ENCODE measurements at places on chromosomes 1 and 21. TPM values are rescaled to one million over a fixed set of nuclear protein-coding genes. Genes with fewer than 3 reads are reported as not detected.

- no peaks in the 10 kb centered on the region for H3K4me1 ChIP-seq
- no peaks in the 10 kb centered on the region for H3K27me3 ChIP-seq
- H3K27ac ChIP-seq: no peak overlapping the region
- H3K4me3 ChIP-seq: no peak overlapping the region
- DNase-seq: no peak
Observed at GRCh38 chr1:101394041-101394440, 157.2 kb downstream of the S1PR1 start.

DNA sequence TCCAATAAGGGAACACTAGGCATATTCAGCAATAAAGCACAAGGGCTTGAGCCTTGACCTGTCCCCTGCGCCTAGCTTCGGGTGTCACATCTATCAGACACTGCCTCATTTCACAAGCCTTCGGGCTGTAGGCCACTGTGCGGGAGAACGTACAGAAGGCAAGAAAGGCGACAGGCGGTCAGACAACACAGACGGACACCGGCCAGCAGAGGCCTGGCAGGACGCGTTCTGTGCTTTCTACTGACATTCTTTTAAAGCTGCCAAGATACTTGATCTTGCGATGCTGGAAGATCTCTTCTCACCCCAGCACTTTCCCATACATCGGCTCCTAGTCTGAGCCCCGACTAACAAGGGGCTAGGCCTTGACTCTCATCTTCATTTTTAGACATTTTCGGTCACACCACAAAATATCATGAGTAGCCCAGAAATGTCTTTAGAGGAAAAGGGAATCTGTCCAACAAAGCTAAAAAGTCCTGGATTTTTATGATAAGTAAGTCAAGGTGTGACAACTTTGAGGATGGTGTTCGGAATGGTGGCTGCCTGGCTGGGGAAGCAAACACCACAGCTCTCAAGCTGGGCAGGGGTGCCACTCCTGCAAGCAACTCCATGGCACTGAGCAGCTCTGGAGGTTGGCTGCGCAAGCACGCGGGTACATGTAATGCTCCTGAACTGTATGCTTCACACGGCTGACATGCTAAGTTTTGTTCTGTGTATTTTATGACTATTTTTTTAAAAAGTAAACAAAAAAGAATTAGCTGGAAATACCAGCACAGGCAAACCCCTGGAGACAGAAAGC is 18.7 kb downstream of the RIPK4 start:
- H3K36me3 ChIP-seq: peaks cover 2% of the 10 kb centered on the region
- H3K27ac ChIP-seq: no peak overlapping the region
- H3K27me3 ChIP-seq: no peaks in the 10 kb centered on the region
- no peak overlapping the region for H3K4me3 ChIP-seq
- H3K4me1 ChIP-seq: peaks cover 3% of the 10 kb centered on the region

GRCh38 chr1:30697571-30698376 is 25.6 kb downstream of the MATN1 start:
- H3K27ac ChIP-seq: no peak overlapping the region
- H3K27me3 ChIP-seq: no peaks in the 10 kb centered on the region
- no peaks in the 10 kb centered on the region for H3K4me1 ChIP-seq

- H3K36me3 ChIP-seq: no peaks in the 10 kb centered on the region
- H3K4me3 ChIP-seq: peak overlapping the region; percentile 40
- H3K27ac ChIP-seq: no peak overlapping the region
- peaks cover 2% of the 10 kb centered on the region for H3K4me1 ChIP-seq
- H3K27me3 ChIP-seq: no peaks in the 10 kb centered on the region
- DNase-seq: peak; percentile 95
Observed at GRCh38 chr21:33894736-33895288, 20.8 kb downstream of the ATP5PO start.

- H3K4me3 ChIP-seq: no peak overlapping the region
- no peaks in the 10 kb centered on the region for H3K36me3 ChIP-seq
- no peaks in the 10 kb centered on the region for H3K4me1 ChIP-seq
- no peak for DNase-seq
Observed at GRCh38 chr1:99207216-99207615, 57.1 kb upstream of the PLPPR4 start.

DNA sequence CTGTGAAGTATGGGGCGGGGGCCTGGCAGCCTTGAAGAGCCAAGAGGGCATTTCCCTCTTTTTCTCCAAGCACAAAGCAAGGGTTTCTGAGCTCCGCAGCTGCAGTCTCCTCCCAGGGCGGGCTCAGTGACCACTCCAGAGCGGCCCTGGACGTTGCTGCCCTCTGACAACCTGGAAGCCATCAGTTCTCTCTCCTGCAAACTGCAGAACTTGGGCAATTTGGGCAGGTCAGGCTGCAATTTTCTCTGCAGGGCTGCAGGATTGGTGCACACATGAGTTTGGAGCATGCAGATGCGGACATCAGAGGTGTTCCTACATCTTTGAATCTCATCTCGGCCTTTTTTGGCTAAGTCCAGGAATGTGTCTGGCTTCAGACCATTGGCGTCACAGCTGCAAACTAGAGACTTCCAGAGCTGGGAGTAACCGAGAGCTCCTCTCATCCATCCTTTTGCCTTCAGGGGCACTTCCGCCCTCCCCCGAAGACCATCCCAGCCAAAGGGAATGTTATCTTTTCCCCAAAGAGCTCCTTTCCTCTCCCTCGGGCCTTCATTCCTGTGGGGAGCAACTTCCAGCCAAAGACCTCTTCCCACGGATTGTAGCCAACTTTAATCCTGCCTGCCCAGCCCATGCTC is 139.6 kb upstream of the WNT4 start:
- no peak overlapping the region for H3K4me3 ChIP-seq
- H3K27me3 ChIP-seq: no peaks in the 10 kb centered on the region
- no peaks in the 10 kb centered on the region for H3K4me1 ChIP-seq
- DNase-seq: peak; percentile 4
- H3K36me3 ChIP-seq: no peaks in the 10 kb centered on the region

GRCh38 chr1:164754088-164754600 is 195.2 kb downstream of the PBX1 start:
- peaks cover 3% of the 10 kb centered on the region for H3K4me1 ChIP-seq
- H3K27ac ChIP-seq: peak overlapping the region; percentile 7
- no peak overlapping the region for H3K4me3 ChIP-seq
- H3K27me3 ChIP-seq: no peaks in the 10 kb centered on the region

- H3K27ac ChIP-seq: no peak overlapping the region
- DNase-seq: no peak
- H3K4me1 ChIP-seq: no peaks in the 10 kb centered on the region
- H3K4me3 ChIP-seq: no peak overlapping the region
- no peaks in the 10 kb centered on the region for H3K36me3 ChIP-seq
Observed at GRCh38 chr1:99017655-99018054, 13.0 kb upstream of the PLPPR5 start.

- H3K4me3 ChIP-seq: no peak overlapping the region
- no peaks in the 10 kb centered on the region for H3K36me3 ChIP-seq
Observed at GRCh38 chr1:55305735-55306134, 90.6 kb upstream of the USP24 start.

DNA sequence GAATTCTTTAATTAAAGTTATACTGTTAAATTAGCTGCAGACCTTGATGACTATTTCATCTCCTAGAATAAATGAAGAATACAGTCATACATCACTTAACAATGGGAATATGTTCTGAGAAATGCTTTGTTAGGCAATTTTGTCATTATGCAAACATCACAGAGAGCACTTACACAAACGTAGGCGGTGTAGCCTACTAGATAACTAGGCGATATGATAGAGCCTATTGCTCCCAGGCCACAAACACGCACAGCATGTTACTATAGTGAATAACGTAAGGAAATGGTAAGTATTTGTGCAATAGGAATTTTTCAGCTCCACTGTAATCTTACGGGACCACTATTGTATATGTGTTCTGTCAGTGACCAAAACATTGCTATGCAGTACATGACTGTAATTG is 37.6 kb upstream of the DESI2 start:
- H3K27me3 ChIP-seq: no peaks in the 10 kb centered on the region
- H3K27ac ChIP-seq: no peak overlapping the region
- no peaks in the 10 kb centered on the region for H3K36me3 ChIP-seq
- H3K4me1 ChIP-seq: no peaks in the 10 kb centered on the region

- H3K36me3 ChIP-seq: no peaks in the 10 kb centered on the region
- no peak overlapping the region for H3K27ac ChIP-seq
- no peaks in the 10 kb centered on the region for H3K27me3 ChIP-seq
- H3K4me3 ChIP-seq: no peak overlapping the region
- no peak for DNase-seq
- no peaks in the 10 kb centered on the region for H3K4me1 ChIP-seq
Observed at GRCh38 chr1:83725735-83726360, 273.1 kb downstream of the TTLL7 start.

DNA sequence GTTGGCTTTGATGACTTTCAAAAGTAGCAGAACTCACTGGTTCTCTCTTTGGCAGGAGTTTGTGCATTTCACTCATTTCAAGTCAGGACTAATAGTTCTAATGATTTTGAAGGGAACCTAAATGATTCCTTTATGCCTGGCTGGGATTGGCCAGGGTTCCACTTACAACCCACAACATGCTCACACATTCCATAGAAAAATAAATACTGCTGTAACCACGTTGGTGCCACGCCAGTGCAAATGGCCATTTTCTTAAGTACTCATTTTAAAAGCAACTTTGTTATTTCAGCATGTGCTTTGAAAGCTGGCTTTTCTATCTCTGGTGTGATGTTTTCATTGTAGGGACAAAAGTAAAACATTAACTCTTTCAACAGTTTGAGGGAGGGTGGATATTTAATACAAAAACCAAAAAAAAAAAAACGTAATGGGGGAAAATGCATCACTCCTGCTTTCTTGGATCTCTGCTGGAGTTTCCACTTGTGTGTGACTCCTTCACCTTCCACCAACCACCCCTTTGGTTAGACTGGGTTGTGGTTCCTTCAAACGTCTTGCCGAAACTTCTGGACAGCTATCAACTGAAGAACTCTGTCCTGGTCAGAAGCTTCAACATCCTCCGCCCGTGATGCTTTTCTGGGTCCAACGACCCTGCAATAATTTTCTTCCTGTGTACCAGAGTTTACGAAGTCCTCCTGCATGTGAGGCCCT is 300.4 kb upstream of the RUNX1 start:
- H3K4me3 ChIP-seq: no peak overlapping the region
- no peaks in the 10 kb centered on the region for H3K36me3 ChIP-seq
- no peak for DNase-seq
- H3K4me1 ChIP-seq: no peaks in the 10 kb centered on the region
- H3K27ac ChIP-seq: no peak overlapping the region

DNA sequence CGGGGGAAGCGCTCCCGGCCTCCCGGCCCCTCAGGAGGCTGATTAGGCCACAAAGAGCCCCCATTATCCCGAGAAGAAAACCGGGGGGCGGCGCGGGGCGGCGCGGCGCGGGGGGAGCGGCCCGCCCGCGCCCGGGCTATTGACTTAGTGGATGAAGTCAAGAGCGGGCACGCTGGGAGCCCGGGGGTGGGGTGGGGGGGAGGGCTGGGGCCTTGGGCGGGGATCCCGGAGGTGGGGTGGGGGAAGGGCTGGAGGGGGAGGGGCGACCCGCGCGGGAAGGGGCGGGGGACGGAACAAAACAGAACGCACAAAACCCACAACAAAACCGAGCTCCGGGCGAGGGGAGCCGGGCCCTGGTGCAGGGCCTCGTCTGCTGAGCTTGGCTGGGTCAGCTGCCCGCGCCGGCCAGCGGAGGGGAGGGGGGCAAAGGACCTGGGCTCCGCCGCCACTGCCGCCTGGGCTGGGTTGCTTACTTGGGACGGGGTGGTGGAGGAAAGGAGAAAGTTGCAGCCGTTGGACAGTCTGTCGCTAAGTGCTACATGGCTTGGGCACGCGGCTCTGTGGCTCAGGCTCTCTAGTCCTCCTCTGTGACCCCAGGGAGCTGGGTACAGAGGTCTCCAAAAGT is 16.3 kb downstream of the PAX7 start:
- H3K27ac ChIP-seq: no peak overlapping the region
- no peaks in the 10 kb centered on the region for H3K36me3 ChIP-seq
- no peak overlapping the region for H3K4me3 ChIP-seq
- peaks cover 75% of the 10 kb centered on the region for H3K27me3 ChIP-seq

GRCh38 chr1:32954168-32954567 is 10.4 kb downstream of the RNF19B start:
- H3K27ac ChIP-seq: no peak overlapping the region
- no peaks in the 10 kb centered on the region for H3K36me3 ChIP-seq
- peaks cover 5% of the 10 kb centered on the region for H3K4me1 ChIP-seq
- no peak overlapping the region for H3K4me3 ChIP-seq

- H3K36me3 ChIP-seq: no peaks in the 10 kb centered on the region
- H3K4me1 ChIP-seq: no peaks in the 10 kb centered on the region
- no peaks in the 10 kb centered on the region for H3K27me3 ChIP-seq
- peak overlapping the region; percentile 94 for H3K4me3 ChIP-seq
- peak; percentile 31 for DNase-seq
Observed at GRCh38 chr1:117368116-117369108, 1.2 kb downstream of the MAN1A2 start.

GRCh38 chr21:45557616-45558043 is 15.4 kb upstream of the SLC19A1 start:
- H3K27ac ChIP-seq: no peak overlapping the region
- DNase-seq: no peak
- H3K4me1 ChIP-seq: no peaks in the 10 kb centered on the region
- H3K36me3 ChIP-seq: no peaks in the 10 kb centered on the region
- no peaks in the 10 kb centered on the region for H3K27me3 ChIP-seq

DNA sequence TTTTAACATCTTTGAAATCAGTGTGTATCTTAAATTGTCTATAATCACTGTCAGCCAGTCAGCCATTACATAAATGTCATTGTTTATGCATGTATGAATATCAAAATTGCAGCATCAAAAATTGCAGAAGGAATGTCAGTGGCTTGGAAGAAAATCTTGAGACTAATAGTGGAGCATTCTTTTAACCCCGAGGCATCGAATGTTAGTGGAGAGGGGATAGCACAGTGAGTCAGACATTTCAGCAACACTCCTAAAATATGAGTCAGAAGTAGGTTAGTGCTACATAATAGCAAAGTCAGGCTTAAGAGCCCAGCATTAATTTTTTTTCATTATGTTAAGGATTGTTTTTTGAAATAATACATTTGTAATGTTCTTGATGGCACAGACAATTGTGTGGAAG is 45.5 kb downstream of the SNRPE start:
- no peaks in the 10 kb centered on the region for H3K4me1 ChIP-seq
- H3K27ac ChIP-seq: no peak overlapping the region
- no peak for DNase-seq
- no peaks in the 10 kb centered on the region for H3K36me3 ChIP-seq

IVL gene
- total RNA-seq: not detected

PPIAL4G gene
- 0.35 TPM for total RNA-seq

UBASH3A gene
- total RNA-seq: 2.7 TPM

OLFML3 gene
- 13.5 TPM for total RNA-seq

LY9 gene
- 3.5 TPM for total RNA-seq

All from kidney (tissue), 22 donors.